ENCODE measurements at places on chromosomes 5 and 9. TPM values are rescaled to one million over a fixed set of nuclear protein-coding genes. Genes with fewer than 3 reads are reported as not detected.

DNA sequence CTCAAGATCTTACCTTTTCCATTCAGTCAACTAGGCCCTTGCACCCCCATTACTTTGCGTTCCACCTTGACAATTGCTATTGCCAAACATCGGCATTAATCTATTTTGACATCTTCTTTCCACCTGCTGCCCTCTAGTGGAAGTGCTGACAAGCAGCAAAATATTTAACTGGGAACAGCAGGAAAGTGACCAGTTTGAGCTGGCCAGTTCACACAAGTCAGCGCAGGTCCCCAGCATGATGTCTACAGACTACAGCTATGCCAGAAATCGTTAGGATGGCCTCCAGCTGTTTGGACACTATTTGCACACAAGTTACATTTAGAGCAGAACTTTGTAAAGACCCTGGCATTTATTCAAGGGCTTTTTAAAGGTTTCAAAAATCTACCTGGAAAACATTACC, 160.1 kb downstream of the GHR start:
- no peak for DNase-seq

DNA sequence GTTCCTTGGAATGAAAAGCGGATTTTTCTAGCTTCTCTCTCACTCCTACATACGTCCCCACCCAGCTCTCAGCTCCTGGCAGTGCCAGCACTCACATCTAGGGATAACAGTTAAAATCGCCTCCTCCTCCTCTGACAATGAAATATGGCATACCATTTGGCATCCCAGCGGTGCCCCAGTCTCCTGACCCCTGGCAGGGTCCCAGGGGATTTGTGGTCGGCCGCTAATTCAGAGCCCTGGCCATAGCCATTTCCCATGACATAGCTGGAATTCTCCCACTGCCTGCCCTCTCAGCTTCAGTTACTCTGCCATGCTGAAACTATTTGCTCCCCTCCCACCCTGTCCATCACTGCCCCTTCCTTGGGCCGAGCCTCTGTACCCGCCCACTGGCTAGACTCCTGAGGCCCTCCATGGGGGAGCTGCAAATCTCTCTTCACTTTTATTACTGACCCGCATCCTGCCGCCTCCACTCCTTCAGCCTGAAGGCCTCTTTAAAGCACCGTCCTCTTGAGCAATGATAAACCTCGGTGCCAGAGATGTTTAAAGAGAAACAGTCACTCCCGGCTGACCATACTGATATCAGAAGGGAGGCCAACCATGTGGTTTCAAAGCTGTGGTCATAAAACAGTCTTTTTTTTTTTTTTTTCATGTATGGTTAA, 139.8 kb downstream of the SLIT3 start:
- no peak for DNase-seq

DNA sequence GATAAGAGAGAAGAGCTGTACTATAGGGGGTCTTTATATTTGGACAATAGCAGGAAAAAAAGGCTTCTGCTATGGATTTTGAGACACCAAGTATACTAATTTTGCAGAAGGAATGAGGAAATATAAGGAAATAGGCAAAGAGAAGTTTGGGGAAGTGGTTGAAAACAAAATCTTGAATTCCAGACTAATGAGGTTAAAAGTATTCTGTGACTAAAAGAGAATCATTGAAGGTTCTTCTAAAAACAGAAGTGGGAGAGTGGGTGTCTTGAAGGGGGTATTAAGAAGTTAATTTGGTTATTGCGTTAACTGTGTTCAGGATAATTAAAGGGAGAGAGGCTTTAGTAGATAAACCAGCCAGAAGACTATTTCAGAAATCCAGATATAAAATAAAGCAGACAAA, 148.7 kb downstream of the RFK start:
- DNase-seq: no peak

GRCh38 chr5:115450741-115451140, 93.8 kb downstream of the FEM1C start:
- no peak for DNase-seq

DNA sequence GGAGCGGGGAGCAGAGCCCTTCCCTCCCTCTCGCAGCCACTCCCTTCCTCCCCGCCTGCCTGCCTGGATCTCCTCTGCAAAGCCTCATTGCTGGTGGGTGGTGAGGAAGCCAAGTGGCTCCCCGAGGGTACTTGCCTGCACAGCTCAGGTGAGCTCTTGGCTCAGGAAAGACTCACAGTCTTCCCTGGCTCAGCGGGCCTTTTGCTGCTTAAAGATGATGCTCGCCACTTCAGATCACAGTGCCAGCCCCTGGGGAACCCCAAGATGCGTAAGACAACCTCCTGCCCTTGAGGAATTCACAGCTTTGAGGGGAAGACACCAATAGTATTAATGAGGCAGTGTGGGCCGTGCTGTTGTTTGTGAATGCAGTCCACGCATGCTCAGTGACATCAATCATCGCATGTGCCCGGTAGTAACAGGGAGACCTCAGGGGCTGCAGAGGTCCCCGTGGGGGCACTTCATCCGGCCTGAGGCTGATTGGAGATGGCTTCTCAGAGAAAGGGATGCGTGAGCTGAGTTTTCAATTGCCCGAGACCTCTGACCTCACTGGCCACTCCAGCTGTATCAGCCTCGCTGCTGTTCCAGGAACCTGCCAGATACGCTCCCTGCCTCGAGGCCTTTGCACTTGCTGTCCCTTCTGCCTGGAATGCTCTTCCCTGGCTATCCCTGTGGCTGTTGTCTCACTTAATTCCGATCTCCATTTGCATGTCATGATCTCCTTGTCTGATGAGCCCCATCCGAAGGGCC, 36.8 kb downstream of the ERGIC1 start:
- no peak for DNase-seq

- DNase-seq: no peak
These were observed 68.3 kb downstream of the KCNIP1 start for GRCh38 chr5:170571875-170572852.

Gene SPEF2
- total RNA-seq: 15.6 TPM

Measured in progenitor cell of endocrine pancreas (in vitro differentiated cells).